Common myeloid progenitor, CD34-positive (primary cell): ENCODE measurements at places on chromosomes 12 and 14.

DNA sequence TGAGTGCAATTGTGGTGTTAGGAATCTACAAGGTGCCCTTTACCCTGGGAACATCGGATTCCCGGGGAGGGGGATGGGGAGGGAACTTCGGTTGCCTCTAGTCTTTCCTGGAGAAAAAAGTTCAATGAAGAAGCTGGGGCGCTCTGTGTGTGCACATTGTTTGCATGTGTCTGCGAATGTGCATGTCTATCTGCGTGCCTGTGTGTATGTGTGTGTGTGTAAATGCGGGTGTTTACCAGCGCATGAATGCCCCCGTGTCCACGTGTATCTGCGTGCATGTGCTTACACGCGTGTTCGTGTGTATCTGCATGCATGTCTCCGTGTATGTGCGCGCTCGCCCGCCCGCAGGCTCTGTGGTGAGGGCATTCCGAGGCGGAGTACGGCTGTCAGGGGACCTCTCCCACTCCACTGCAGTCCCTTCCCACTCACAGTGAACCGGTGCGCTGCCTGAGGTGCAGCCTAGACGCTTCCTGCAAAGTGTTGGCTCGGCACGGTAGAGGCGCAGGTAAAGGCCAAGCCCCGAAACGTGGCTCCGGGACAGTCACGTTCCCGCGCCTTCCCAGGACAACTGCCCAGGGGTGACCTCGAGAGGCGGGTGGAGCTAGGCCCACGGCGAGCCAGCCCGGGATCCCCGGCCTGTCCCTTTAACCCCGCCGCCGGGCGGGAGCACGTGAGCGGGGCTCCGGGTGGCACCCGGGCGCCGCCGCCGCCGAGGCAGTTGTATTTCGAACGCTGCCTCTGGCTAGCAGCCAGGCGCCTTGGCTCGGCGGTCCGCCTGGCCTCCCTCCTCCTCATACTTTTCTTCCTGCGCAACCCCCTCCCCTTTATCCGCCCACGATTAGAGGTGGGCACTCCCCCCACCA lies 539 bp upstream of the HMGA2 start:
- peak; percentile 87 for DNase-seq

DNA sequence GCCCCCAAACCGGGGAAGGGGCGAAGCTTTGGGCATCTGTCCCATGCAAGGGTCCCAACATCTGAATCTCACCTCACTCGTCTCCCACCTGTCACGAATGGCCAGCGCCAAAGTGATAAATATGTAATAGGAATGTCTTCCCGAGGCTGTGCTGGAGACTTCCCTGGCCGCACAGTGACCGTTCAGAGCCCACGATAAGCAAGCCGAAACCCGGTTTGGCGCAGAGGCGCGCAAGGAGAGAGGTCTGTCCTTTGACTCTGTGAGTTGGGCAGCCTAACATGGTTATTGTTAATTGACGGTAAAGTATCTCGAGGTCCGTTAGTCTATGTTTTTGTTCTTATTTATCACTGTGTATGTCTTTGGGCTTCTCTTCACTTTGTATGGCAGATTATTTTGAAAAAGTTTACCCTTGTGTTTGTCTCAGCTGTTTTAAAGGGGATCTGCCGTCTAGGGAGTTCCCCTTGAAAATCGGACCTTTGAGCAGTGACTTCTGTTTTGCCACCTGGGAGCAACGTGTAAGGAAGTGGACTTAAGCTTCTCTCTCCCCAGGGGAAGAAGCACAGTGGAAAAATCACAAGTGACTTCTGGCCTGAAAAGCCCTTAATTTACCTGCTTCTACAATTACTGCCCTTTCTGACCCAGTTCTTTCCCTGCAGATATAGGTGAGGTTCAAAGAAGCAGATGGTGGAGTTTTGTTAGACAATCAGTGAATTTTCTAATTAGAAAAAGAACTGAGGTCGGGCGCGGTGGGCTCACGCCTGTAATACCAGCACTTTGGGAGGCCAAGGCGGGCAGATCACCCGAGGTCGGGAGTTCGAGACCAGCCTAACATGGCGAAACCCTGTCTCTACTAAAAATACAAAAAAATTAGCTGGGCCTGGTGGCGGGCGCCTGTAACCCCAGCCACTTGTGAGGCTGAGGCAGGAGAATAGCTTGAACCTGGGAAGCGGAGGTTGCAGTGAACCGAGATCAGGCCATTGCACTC lies 1.1 kb upstream of the TM9SF1 start:
- peak; percentile 38 for DNase-seq

DNA sequence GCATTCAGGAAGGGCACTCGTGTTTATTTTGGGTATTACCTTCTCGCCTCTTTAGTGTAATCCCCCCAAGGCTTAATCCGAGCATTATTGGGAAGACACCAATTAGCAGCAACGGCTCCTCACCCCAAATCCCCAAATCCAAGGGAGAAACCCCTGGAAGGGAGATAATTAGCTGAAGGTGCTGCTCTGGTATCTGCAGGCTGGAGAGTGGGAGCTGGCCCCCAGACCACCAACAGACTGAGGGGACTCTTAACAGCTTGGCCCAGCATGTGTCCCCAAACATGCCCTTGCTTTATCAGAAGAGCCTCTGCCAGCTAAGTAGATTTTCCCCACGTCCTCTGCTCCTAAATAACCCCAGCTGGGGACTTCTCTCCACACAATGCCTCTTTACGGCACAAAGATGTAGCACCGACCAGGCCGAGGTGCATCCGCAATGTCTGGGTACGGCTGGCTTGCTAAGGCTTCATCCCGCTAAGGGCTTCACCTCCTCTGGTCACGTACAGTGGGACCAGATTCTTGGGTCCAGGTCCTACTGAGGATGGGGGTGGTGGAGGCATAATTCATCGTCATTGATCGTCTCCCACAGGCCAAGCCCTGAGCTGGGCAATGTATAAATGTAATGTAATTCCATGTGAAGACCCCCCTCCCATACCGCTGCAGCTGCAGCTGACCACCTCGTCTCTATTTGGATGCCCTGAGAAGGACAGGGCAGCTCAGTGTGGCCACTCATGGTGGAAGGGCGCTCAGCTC lies 123.7 kb upstream of the GSC start:
- no peak for DNase-seq

DNA sequence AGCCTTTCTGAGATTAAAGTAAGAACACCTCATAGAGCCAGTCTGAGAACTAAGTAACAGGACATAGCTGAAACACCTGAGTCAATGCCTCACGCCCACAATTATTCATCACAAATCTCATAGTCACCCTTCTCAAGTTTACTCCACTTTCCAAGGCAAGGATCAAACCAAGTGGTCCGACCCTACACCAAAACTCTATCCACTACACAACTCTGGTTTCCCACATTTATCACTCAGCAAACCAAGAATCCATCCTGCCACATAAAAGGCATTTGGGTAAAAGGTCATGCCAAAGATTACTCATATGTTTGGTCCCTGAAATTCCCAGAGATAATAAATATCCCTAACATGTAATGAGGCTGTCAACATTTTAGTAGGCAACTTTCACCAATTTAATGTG lies 144.1 kb downstream of the RPAP3 start:
- no peak for DNase-seq

- peak; percentile 75 for DNase-seq
Observed at GRCh38 chr12:80101126-80101525, 1.8 kb downstream of the OTOGL start.

- DNase-seq = no peak
Observed at GRCh38 chr12:86613311-86613710, 357.1 kb upstream of the MGAT4C start.

- DNase-seq = no peak
Observed at GRCh38 chr12:65022960-65023359, 98.1 kb downstream of the WIF1 start.

DNA sequence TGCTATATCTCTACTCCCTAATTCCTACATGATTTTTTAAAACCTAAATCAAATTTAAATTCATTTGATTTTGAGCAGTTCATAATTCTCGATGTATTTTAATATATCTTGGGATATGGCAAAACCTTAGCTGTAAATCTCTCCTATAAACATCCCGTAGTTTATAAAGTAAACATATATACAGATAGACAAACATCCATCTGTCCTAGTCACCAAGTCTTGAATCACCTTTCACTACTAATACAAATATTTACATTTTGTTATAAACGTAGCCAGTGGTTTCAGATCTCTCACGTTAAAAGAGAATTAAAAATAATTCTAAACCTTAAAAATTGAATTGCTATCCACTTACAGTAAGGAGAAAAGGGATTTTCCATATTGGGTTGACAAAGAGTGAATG lies 107.0 kb downstream of the TSHR start:
- DNase-seq = no peak

DNA sequence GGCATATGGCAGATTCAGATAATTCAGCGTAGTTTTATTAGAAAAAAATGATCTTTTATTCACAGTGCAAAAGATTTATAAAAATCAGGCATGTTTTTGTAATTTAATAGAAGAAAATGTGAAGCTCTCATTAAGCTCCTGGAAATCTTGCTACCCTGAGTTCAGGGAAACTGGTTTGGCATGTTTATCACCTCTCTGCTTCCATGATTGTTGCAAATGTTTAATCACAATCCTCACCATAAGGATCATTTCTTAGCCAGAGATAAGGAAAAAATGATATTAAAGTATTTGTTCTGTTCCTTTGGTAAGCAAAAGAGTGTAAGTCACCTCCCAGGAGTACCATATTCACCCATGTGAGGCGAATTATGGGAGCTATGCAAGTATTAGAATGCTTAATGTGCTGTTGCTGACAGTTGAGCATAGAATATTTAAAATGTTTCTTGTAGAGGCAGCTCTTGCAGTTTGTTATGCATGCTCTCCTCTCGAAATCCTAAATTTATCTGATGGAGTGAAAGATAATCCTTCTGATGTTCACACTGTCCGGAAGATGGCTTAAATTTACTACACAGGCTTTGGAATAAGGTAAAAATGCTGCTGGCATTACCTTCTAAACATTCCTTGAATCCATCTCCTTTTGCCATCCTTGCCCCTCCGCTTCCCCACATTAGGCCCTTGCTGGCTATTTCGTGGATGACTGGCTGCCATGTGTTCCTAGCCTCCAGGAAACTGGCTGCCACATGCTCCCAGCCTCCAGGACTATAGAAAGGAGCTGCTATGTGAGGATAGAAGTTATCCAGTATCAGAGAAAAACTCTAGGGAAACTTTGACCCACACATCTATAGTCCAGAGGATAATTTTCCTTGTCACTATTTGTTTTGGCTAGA lies 115.8 kb upstream of the CCDC198 start:
- no peak for DNase-seq

DNA sequence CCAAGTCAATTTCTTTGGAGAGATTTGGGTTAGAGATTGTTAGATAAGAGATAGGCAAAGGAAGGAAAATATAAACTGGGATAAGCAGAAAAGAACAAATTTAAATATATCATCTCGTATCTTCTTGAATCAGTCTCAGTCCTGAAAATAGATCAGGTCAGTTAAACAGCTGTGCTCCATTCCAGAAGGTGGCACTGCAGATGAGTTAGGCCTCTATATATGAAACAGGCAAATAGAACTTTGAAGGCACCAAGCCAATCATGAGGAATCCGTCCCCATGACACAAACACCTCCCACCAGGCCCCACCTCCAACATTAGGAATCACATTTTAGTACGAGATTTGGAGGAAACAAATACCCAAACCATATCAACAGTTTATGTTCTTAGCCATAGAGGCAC lies 605.5 kb upstream of the USP15 start:
- peak; percentile 38 for DNase-seq

DNA sequence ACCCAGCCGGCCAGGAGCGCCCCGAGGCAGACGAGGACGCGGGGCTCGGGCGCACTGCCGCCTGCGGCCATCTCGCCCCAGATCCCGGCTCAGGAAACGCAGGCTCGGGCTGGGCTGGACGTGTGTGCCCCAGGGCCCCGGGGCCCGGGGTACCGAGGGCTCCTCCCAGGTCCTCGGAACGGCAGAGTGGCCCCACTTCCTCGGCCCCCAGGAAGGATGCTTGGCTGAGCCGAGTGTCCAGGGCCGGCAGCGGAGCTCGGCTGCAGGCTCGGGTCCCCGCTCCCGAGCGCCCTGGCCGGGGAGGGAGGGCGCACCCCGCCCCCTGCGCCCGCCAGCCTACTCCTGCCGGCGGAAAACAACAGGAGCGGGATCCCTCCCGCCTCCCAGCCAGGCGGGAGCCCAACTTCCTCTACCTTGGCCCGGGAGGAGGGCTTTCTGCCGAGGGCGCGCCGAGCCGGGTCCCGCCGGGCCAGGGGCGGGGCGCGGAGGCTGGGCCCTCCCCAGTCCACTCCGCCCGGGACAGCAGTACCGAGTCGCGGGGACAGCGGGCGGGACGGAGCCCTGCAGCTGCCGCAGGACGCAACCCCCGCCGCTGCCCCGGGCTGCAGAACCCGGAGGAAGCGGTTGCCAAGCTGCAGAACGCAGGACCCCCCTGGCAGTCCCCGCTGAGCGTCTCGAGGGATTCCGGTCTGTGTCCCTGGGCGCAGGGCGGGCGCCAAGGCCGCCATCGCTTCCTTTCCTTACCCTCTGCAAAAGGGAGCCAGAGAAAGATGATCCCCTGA lies at the start of gene VSIG10:
Gene VSIG10 (minus strand): TSS at position 411 of the 782 bp plus-strand sequence. CDS start 340 bp downstream, at position 71.
- DNase-seq = peak; percentile 62

DNA sequence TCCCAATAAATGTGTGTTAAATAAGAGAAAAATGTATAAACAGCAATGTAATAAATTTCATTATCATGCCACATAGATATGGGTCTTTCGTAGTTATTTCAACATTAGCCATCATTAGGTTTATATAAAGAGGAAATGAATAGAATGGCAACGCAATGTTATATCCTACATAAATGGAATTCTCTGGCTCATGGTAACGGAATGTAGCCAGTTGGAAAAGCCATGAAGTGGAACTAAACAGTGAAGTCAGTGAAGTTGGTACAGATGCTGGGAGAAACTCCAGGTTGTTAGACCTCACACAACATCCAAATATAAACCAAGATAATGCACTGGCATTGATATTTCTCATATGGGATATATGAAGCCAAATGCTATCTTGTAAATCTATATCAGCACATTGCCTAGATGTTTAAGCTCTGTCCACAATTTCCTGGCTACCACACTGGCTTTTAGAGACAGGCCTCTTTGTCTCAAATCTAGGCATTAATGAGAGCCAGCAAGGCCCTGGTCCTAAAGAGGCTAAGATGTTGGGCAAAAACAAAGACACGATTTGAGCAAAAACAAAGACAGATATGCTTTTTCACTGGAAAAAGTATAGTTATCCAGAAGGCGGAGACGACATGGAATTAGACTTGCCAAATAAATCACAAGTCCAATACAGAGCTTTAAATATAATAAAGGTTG lies 861.0 kb downstream of the RPS29 start:
- DNase-seq = no peak

GRCh38 chr12:47930634-47931033 lies 25.8 kb upstream of the VDR start:
- DNase-seq = no peak

GRCh38 chr14:101708853-101709532 lies 52.5 kb upstream of the PPP2R5C start:
- no peak for DNase-seq
